ENCODE measurements at places on chromosomes 3 and 15.

- DNase-seq: no peak
These were observed 41.1 kb downstream of the CTXND1 start for GRCh38 chr15:80210611-80211573.

DNA sequence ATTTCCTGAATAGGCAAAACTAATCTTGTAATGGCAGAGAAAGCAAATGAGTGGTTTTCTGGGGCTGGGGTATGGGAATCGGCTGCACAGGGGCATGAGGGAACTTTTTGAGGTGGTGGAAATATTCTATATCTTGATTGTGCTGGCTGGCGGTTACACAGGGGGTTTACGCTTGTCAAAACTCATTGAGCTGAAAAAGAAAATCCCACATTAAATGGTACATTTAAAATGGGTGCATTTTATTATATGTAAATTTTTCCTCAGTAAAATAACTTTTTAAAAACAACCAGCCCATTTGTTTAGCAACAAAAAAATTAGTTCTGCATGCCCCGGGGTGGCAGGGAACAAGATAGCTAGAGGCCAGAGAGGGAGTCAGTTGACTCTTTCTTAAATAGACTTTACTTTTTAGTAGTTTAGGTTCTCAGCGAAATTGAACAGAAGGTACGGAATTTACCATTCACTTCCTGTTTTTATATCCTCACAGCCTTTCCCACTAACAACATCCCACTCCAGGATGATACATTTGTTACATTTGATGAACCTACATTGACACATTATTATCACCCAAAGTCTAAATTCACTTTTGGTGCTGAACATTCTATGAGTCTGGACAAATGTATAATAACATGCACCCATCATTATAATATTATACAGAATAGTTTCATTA lies 41.2 kb upstream of the BCL2A1 start:
- DNase-seq: no peak

DNA sequence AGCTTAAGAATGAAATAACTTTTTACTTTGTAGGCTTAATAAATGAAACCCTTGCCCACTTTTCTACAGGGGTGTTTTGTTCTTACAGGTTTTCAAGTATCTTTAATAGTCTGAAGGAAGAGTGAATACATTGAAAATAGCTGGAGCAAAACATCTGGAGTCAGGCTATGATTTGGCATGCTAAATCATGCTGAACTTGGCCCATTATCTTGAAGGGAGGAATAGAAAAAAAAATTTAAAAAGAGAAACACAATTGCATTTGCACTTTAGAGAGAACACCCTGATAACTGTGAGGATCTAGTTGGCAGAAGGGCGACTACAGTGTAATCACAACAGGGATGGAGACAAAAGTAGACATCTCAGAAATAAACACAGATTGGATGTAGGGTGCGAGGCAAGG lies 1.8 kb upstream of the IQGAP1 start:
- no peak for DNase-seq

DNA sequence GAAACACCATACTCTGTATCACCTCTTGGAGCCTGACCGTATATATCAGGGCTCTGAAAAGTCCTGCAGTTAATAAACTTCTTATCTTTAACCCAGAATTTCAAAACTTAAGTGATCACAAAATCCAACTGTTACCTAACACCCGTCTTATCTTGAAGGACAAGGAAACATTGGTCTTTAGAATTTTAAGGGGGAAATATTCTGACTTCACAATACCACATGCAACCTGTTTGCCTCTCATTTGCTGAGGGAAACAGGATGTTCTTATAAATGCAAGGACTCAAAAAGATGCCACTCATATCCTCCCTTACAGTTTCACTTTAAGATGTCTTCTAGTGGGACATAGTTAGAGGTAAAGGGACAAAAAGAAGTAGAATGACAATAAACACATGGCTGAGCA lies 67.9 kb downstream of the CRTC3 start:
- no peak for DNase-seq

- no peak for DNase-seq
These were observed 1.6 kb upstream of the KLF13 start for GRCh38 chr15:31324806-31325594.

DNA sequence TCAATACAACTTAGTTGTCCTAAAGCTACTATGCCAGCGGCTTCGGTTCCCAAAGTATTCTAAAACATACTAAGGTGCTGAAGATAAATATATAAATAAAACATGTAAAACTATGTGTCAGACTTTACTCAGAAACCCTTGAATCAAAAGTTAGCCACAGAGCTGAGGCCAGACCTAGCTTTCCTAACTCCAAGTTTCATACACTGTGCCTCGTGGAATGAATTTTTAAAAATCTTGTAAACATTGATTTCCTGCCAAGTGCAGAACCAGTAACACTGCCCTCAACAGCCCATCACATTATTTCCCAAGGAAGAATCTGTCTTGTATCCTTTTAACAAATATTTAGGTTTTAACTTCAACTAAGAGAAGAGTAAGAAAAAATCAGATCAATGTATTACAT lies 36.4 kb downstream of the TAMM41 start:
- DNase-seq: no peak

GRCh38 chr3:135226057-135226456 lies 431.0 kb downstream of the EPHB1 start:
- DNase-seq: no peak

DNA sequence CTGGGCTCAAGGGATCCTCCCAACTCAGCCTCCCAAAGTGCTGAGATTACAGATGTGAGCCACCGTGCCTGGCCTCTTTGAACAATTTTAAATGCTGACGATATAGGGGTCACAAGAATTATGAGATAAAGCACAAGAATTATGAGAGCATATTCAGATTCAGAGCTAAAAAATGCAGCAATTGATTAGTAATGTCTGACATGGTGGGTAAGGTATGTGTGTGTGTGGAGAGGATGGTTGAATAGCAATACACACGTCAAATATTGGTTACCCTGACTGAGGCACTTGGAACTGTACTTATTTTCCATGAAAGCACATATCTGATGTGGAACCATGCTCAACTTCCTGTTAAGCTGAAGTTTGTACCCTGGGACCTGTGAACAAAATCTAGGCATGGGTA lies 115.6 kb downstream of the EOMES start:
- DNase-seq: no peak

DNA sequence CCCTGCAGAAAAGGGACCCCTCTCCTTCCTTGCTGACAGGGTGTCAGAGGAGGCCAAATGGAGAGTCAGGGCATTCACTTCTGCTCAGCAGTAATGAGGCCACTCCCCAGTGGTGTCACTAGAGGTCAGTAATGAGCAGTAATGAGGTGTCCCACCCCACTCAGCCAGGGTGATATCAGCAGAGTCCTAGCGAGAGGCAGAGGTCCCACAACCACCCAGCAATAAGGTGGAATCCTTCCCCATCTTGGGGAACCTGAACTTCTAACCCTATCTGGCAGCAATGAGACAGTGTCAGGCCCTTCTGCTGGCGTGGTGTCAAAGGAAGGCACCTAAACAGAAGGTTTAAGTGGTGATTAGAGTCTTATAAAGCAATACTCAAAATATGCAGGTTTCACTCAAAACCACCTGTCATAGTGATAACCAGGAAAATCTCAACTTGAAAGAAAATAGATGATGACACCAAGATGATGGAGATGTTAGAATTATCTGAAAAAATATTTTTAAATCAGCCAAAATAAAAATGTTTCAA lies 12.9 kb downstream of the OCA2 start:
- no peak for DNase-seq

- DNase-seq: no peak
These were observed 7.7 kb downstream of the MAP6D1 start for GRCh38 chr3:183817639-183818038.

GRCh38 chr15:59237924-59238331 lies 31.3 kb downstream of the LDHAL6B start:
- no peak for DNase-seq

GRCh38 chr3:72191209-72191960 lies 406.4 kb upstream of the PROK2 start:
- DNase-seq: no peak

GRCh38 chr3:9105421-9105820 lies 142.1 kb upstream of the RAD18 start:
- no peak for DNase-seq

- no peak for DNase-seq
These were observed 15.8 kb downstream of the RUVBL1 start for GRCh38 chr3:128107834-128108233.

- DNase-seq: peak; percentile 43
These were observed 81.5 kb downstream of the DIPK2A start for GRCh38 chr3:144053121-144053520.

DNA sequence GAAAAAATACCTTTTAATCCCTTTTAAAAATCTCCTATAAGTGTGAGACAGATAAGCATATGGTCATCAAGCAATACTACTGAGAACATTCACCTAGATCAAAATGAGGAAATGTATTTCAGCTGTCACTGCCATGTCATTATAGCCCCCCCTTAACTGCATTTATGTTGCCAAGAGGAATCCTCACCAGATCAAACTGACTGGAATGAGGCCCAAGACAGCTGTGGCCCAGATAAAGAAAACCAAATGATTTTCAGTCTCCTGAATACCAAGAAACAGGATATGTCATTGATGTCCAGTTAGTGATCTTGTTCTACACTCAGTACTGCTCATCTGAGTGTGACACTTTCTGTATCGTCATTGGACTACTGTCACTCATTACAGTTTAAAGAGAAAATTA lies 35.1 kb upstream of the CPB1 start:
- DNase-seq: no peak

GRCh38 chr3:40557575-40558161 lies 32.9 kb downstream of the ZNF621 start:
- DNase-seq: no peak

DNA sequence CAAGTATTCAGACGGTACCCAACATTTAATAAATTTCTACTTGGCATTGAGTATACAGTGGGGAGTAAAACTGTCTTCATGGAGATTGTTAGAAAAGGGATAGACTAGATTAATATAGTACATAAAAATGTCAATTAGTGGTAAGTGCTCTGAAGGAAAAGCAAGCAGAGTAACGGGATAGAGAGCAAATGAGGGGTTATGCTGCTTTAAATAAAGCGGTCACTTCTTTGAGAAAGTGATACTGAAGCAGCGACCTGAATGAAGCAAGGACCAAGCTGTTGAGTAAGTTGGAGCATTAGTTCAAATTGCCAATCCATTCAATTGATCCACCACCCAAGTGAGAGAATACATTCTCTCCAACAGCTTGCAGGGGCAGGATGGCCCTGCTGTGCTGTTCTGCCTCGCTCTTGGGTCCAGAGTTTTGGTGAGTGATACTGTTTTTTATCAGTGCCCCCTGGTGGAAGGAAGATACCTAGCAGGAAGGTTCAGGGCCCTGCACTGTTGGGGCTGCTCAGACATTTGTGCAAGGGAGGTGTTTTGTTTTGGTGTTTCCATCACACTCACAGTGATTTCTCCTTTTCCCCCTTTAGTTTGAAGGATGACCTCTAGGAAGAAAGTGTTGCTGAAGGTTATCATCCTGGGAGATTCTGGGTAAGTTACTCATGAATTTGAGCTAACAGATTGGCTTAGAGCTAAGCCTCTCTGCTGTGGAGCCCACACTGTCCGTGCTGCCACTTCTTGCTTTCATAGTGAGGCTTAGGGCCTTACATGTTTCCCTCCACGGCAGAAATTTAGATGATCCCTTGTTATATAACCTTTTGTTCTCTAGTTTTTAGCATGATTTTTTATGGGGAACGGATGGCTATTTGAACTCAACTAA lies 69.0 kb downstream of the RAB7A start:
- no peak for DNase-seq

DNA sequence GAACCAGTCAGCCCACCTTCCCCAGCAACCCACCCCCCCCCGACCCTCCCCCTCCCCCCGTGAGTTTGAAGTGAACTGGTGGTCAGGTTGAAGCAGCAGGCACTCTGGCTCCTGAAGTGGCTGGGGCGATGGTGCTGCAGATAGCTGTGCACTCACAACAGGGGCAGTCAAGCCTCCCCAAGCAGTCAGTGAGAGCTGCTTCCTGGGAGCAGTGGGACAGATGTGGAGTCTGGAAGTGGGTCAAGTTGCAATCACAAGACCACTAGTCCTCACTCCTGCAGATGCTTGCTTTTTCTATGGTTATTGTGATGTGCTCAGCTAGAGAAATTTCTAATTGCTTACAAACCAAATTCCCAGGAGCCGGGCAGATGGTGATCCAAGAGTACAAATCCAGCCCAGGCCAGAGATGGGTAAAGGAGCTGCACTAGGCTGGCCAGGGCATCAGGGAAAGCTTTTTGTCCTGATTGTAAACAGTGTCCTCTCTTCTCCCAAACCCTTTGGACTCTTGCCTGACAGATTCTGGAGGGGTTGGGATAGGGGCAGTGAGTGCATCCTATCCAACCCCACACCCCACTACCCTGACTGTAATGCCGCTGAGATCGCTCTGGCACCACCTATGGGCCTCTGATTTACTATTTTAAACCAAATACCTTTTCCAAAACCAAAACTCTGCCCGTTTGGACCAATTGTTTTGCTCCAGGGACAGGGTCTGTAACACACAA lies 9.8 kb upstream of the CLPX start:
- DNase-seq: no peak

DNA sequence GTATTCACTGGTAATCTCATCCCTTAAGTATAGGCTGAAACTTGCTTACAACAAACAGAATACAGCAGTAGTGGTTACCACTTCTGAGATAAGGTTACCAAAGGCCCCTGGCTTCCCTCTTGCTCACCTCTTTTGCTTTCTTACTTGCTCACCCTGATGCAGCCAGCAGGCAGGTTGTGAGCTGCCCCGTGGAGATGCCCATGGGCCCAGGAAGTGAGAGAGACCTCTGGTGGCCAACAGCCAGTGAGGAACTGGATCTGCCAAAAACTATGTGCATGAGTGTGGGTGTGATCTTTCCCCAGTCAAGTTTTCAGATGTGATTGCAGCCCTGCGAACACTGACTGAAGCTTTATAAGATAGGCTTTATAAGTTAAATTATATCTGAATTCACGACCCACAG lies 48.7 kb downstream of the NMNAT3 start:
- no peak for DNase-seq

GRCh38 chr15:60381148-60381788 lies 16.5 kb downstream of the ANXA2 start:
- DNase-seq: no peak

DNA sequence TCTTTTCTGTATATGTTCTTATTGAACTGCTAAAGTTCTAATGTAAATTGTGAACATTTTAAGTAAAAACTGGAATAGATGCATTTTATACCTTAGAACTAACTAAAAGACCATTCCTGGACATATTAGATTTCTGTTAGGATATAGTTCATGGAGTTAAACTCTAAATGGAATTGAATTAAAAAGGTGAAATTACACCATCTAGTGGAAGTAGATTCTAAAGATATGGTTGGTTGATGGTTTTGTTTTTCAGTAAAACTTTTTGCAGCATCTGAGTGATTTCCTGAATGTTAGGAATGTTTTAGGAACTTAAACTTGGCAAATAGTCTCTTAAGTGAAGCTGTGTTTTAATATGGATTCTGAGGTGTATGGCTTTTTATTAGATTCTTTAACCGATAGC lies 96.8 kb downstream of the SLMAP start:
- no peak for DNase-seq

DNA sequence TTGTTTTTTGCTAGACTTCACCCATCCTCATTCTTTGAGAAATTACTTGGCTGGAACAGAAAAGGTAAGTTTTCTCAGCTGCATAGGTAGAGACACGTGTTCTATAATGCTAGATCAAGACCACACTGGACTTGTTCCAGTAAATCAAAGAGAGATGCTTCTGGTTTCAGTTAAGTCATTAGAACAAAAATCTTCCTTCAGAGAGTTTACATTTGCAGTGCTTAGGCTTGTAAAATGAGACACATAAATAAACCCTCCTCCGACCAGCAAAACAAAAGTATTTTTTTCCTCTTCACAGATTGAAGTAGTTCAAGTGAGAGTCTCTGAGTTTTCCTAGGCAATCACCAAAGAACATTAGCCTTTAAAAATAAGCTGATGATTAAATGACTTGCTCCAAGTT lies 87.3 kb upstream of the PROK2 start:
- DNase-seq: no peak
